ENCODE measurements at places on chromosomes 1 and 21. TPM values are rescaled to one million over a fixed set of nuclear protein-coding genes. Genes with fewer than 3 reads are reported as not detected.

GRCh38 chr1:115140442-115141144, 51.3 kb upstream of the TSPAN2 start:
- no peak for DNase-seq

GRCh38 chr21:43362915-43363314, 64.0 kb downstream of the SIK1 start:
- peak; percentile 38 for DNase-seq

- no peak for DNase-seq
Observed at GRCh38 chr1:232014941-232015340, 388.4 kb downstream of the DISC1 start.

- no peak for DNase-seq
Observed at GRCh38 chr1:205446828-205447227, 9.0 kb downstream of the BLACAT1 start.

- DNase-seq, result no peak
Observed at GRCh38 chr1:110477041-110477440, 26.1 kb downstream of the PROK1 start.

DNA sequence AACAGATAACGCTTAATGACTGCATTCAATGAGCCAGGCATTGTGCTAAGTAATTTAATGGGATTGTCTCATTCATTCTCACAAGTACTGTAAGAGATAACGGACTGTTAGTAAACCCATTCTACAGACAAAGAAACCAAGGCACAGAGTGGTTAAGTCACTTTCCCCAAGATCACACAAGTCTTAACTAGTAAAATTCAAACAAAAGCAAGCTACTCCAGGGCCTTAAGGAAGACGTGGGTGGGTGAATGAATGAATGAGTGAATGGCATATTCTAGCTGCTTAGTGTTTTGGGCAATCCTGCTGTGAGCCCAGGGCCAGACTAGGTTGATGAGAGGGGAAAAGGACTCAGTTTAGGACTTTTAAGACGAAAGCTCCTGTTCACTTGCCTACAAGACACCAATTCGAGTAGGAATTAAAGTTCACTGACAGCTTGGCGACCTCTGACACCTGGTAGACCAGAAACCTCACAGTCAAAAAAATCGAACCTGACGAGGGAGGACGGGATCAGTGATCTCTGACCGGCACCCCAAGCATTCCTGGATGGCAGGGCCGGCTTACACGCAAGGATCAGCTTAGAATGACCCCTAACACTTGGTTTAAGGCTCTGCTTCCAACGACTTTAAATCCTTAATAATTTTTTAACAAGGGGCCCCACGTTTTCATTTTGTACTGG, 557 bp downstream of the EMC1 start:
- no peak for DNase-seq

- DNase-seq, result no peak
Observed at GRCh38 chr1:38000529-38001455, 4.5 kb downstream of the FHL3 start.

GRCh38 chr1:154219541-154219940, 1.2 kb upstream of the UBAP2L start:
- no peak for DNase-seq

- no peak for DNase-seq
Observed at GRCh38 chr1:170240409-170240808, 94.7 kb downstream of the NTMT2 start.

DNA sequence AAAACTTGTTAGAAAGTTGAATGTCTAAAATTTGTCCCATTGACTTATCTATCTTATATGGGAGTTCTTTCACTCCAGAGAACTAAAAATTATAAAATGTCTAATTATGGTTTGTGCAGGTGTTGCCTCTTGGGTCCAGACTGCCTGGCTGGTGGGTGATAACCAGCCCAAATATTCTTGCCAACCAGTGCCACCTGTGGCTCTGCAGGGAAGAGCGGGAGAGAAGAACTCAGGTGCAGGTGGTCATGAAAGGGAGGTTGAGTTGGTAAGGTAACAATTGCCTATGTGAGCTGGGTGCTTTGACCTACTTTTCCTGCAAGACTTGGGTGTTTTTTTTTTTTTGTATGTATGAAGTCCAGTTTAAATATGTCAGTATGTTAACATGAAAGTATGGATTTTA, 10.2 kb downstream of the RPS6KC1 start:
- DNase-seq, result no peak

GRCh38 chr1:158793604-158794003, 12.6 kb upstream of the OR6N2 start:
- DNase-seq, result peak; percentile 47

DNA sequence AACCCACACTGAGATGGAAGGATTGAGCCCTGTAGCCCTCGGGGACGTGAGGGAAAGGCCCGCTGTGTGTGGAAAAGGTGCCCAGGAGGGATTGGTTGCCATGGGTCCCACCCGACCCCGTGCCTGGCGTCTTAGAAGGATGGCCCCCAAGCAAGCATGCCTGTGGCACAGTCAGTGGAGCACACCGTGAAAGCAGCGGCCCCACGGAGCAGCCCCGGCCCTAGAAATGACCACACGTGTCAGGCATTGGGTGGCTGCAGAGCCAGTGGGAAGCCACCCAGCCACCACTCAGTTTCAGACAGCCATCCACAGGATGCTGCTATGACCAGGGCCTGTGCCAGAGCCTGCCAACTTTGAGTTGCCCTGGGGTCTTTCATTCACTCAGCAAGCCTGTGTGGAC, 13.3 kb upstream of the EPHA8 start:
- DNase-seq, result no peak

DNA sequence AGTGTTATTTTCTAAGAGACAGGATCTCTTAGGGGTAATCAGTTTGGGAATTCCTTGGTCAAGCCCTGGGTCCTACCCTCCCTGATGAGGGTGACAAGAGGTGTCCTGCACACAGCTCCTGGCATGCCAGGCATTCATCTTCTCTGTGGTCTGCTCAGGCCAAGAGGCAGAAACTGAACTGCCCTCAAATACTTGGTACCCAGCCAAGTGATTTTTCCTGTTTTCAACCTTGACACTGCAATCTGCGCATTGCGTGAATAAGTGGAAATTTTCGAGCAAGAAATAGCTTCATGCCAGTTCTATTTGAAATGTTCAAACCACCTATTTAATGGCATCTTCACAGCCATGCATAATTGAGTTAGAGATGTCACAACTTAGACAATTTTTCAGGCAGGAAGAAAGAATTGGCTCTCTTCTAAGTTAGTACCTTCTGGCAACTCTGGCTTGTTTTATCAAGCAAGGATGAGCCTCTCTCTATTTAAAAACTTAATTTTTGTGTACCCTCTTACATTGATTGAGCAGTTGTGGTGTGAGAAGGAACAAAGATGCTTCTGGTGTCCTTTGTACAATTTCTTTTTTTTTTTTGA, 27.0 kb downstream of the DNM3 start:
- DNase-seq, result no peak

The SFPQ gene
- total RNA-seq, result 269 TPM

The TNNT2 gene
- not detected for total RNA-seq

The PIK3C2B gene
- total RNA-seq, result 65.4 TPM

The SPRR1B gene
- not detected for total RNA-seq
